ENCODE measurements at places on chromosomes 7 and 10. TPM values are rescaled to one million over a fixed set of nuclear protein-coding genes. Genes with fewer than 3 reads are reported as not detected.

GRCh38 chr10:131621784-131622624 is 278.8 kb upstream of the PPP2R2D start:
- DNase-seq: no peak

GRCh38 chr7:30252885-30253795 is 31.3 kb upstream of the ZNRF2 start:
- peak; percentile 34 for DNase-seq

DNA sequence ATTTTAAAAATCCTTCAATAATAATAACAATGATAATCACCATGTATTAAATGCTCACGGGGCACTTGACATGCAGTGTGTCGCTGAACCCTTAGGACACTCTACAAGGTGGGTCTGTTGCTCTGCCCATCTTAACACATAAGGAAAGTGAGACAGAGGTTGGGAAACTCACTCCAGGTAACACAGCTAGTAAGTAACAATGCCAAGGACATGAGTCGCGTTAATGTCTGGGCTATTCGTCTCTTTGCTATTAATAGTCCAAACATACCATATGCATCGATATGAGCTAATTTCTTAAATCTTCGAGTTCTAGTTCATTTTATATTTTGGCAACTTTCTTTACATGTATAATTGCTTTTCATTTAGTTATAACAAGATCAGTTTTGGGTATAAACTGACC is 79.5 kb downstream of the BEND7 start:
- DNase-seq: no peak

- no peak for DNase-seq
These were observed 57.2 kb upstream of the OPALIN start for GRCh38 chr10:96415891-96416554.

DNA sequence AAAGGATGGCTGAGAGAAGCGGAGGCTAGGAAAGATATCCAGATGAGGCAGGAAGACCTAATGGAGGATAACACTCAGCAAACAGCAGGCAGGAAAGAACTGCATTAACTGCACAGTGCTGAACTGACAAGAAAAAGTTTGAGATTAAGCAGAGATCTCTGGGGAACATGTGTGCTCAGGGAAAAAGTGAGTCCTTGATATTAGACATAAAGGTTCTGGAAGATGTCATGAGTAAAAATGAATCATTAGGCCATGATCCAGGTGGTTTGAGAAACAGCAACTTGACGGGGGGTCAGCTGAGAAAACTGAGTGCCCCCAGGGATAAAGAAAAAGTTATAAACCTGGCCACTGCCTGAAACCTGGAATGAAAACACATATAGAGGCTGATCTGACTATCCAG is 27.3 kb upstream of the ANK3 start:
- DNase-seq: peak; percentile 16

DNA sequence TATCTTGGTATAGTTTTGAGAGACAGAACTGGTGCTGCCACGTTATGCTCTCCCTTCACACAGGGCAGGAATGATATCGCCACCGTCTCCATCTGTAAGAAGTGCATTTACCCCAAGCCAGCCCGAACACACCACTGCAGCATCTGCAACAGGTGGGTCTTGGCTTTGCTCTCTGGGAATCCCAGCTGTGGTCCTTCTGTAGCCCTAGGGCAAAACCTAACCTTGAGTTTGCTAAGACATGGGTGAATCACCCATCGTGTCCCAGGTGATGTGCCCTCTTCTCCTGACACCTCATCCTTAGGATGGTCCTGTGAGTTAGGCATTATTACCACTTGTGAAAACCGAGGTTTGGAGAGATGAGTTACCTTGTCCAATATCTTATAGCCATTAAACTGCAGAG is 6.4 kb downstream of the ZDHHC16 start:
- DNase-seq: no peak

- DNase-seq: peak; percentile 74
These were observed 193.8 kb upstream of the ADO start for GRCh38 chr10:62610649-62611229.

DNA sequence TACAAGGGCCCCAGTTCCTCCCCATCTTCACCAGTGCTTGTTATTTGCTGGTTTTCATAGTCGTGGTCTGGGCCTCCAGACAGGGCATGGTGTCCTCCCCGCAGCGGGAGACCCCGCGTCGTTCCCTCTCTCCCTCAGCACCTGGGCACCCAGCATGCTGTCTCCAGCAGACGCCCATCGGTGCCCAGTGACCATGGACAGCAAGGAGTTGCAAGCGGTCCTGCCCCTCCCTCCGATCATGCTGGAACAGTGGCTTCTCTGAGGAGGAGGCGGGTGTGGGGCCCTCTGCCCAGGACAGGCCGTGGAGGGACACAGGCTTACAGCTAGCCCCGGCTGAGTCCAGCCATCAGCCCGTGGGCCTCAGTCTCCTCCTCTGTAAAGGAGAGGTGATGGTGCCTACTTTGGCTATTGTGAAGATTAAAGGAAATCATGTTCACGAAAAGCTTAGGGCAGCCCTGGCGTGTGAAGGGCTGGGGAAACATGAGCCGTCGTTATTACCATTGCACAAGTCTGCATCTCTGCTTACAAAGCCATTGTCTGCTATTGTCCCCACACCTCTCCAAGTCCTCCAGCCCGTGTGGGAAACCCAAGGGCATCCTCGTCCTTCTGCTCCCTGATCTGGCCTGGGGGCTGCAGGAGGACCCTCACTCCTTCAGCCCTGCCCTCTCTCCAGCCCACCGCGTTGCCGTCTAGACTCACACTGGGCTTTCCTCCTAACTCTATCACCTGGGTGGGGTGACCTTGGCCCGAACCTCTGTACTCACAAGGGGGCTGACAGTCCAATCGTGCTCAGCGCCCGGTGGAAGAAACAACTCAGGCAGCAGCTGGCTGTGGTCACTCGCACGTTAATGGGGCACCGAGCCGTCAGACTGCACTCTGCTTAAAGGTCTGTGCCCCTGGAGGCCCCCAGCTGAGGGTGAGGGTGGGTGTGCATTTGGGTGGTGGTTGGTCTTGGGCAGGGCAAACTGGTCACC is 29.9 kb downstream of the EN2 start:
- DNase-seq: no peak

GRCh38 chr7:111763221-111763801 is 201.0 kb upstream of the IMMP2L start:
- peak; percentile 75 for DNase-seq

- DNase-seq: peak; percentile 50
These were observed 16.5 kb downstream of the AP5Z1 start for GRCh38 chr7:4791738-4792536.

Gene PDE1C
- total RNA-seq: 3.3 TPM

Gene HDAC9
- total RNA-seq: 6.7 TPM

Gene IKZF1
- total RNA-seq: 0.16 TPM

Gene COL1A2
- total RNA-seq: 1,836 TPM

Gene UFSP1
- total RNA-seq: 3.9 TPM
